Heart right ventricle (tissue), 16 donors: ENCODE measurements at places on chromosomes 4 and X.

DNA sequence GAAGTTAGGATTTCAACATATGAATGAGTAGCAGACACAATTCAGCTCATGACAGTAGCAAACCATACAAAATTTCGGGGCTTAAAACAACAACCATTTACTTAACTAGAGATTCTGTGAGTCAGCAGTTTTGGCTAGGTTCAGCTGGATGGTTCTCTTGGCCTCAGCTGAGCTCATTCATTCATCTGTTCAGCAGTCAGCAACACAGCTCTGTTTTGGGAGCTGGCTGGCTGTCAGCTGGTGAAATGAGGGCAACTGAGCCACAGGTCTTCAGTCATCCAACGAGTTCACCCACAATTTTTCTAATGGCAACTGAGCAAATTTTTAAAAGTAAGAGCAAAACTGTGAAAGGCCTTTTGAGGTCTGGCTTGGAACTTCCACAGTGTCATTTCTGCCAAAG, 2005.1 kb upstream of the AGA start:
- no peak for DNase-seq

- DNase-seq: no peak
Observed at GRCh38 chr4:143353797-143354196, 17.1 kb downstream of the GAB1 start.

DNA sequence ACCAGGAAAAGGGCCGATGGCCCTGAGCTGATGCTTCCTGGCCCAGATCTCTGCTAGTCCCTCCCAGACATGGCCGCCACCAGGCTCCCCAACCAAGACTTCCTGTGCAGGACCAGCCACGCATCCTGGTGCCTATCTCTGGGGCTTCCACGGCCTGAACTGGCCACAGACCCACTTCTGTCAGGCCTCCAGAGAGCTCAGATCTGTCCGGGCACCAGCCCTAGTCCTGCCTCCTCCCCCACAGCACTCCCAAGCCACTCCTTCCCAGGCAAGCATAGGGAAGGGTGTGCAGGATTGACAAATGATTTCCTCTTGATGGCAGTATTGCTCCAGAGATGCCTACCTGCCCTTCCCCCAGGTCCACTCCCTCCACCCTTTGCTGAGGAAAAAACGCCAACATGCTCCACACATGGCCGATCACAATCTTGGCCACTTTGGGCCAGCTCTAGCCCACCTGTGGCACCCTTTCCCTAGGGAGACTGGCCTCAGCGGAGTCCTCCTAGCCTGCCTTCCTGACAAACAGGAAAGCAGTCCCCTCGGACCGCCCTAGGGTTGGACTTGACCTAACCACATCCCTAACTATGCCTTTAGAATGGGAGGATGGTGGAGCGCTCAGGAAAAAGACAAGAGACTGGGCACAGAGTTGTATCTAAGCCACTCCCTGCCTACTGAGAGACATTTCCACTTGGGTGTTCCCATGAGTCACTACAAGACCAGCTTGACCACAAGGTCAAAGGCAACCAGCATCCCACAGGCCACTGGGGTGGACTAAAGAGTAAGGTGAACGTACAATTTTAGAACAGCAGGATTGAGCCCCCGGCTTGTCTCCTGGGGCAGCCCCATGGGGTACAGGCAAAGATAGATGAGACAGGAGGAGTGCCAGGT, 277.5 kb upstream of the AGTR2 start:
- DNase-seq: no peak

DNA sequence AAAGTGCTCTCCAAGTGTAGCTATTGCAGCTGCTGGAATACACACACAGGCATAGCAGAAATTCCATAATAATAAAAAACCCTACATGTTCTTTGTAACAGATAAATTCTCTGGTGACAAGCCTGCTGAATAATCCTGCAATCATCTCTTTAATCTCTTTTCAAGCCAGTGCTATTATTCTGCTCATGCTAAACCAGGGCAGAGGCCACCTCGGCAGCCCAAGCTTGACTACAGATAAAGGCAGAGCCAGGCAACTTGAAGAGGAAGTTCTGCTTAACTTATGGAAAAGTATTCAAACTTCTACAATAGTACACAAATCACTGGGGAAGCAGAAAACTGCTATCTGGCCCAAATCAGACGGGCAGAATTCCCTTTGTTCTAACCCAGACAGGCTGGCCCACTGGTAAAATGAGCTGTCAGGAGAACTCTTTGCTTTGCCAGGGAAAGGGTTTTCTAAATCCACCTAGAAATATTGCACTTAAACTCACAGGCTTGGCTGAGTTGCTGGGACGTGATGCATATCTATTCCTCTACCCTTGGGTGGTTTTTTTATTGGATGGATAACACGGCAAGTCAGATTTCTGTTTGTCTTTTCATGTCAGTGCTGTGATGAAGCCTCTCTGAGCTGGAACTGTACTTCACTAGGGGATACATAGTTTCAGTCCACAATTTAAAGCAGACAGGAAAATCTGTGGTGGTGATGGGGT, 70.5 kb downstream of the GATB start:
- no peak for DNase-seq

- no peak for DNase-seq
Observed at GRCh38 chrX:14690553-14690952, 161.2 kb downstream of the GLRA2 start.

GRCh38 chr4:19213388-19213787, 1038.3 kb upstream of the SLIT2 start:
- DNase-seq: no peak

DNA sequence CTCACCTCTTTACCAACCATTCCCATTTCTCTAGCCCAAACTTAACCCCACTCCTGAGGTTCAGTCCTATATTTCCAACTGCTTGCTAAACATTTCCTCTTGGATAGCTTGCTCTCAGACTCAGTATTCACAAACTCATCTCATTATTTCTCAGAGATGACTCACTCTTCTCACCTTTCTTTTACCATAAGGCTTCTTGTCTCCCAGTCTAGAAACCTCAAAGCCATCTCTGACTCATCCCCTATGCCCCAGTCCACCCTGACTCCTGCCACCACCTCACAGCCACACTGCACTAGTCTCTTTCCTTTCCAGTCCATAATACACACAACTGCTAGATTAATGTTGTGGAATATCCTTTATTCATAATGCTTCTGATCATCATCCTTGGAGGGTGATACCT, 4.8 kb downstream of the FRMPD3 start:
- no peak for DNase-seq

DNA sequence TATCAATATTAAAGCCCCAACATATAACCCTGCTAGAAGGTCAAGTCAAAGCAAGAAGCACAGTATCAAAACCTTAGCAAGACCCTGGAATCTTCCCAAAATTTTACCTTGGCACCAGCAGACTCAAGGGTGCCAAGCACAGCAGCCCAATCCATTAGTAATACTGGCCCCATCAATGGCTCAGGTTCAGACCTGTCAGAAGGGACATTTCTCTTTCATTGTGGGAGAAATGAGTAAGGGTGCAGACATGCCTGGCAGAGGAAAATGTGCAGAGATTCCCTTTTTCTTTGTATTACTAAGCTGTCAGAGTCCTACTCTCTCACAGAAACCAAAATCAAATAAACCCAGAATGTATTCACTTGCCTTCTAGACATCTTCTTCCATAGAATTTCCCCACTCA, 203.9 kb downstream of the EVC2 start:
- DNase-seq: no peak

GRCh38 chrX:153394612-153395011, 6.5 kb downstream of the PNMA6E start:
- DNase-seq: no peak

DNA sequence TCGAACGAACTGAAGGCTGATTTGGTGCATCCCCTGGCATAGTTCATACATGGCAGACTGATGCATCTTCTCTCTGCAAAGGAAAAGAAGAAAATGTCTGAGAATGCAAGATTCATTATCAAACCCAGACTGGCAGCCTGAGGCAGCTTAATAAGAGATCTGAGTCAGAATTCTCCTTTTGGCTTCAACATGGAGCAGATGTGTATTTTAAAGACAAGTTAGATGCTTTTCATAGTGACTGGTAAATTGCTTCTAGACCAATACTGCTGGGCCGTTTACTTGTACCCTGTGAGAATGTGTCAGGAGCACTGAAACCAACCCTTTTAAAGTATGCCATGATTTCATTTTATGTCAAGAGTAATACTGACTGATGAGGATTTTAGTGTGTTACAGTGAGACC, 322.0 kb downstream of the NR3C2 start:
- no peak for DNase-seq

DNA sequence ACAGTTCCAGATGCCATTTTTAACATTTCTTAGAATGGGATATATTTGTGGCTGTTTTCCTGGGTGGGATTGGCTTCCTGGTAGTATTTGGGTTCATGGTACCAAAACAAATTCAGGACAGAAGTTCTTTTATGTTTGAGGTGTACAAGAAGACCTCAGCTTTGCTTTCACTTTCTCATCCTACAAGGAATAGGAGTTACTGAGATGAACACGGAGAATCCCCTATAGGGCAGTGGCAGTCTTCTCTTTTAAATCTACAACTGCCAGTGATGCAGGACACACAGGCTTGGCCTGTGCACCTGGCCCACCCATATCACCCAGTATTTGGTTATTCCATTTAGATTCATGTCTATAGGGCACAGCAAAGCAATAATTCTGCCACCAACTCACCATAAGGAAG, 35.2 kb downstream of the SLC10A7 start:
- DNase-seq: no peak

- no peak for DNase-seq
Observed at GRCh38 chr4:73599182-73599581, 21.1 kb downstream of the RASSF6 start.

DNA sequence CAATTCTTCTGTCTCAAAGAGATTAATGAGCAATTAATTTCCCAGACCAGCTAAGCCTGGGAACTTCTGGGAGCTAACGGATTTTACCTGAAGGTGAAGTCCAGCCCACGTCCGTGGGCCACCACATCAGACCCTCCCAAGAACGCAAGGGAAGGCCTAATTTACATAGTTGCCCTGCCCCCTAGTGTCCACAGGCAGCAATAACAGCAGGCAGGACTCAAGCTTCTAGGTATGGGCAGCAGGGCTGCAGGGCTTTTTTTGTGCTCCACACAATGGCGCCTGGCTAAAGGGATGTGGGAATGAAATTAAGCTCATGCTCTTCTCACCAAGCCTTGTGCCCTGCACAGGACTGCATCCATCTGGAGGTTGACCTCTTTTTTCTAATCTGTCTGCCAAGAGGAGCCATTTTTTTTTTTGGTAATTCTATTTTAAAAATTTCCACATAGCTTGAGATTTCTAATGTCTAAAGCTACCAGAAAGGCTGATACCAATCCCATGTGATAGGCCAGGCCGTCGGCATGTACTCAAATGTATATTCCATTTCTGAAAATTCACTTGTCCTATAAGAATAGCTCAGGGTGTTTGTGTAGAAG, 111.9 kb upstream of the TMEM164 start:
- peak; percentile 45 for DNase-seq

- DNase-seq: no peak
Observed at GRCh38 chrX:134886002-134886596, 104.7 kb upstream of the SMIM10 start.

DNA sequence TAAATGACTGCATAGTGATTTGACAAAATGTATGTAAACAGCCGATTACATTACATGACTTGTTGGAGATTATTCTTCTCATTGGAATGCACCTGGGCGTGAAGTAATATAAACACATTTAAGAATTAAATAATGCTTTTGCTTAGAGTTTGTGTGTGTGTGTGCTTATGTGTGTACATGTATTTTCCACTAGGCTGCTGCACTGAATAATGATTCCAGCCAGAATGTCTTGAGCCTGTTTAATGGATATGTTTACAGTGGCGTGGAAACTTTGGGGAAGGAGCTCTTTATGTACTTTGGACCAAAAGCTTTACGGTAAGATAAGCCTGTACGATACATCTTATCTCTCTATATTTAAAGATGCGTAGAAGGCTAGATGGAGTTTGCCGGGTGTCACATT, 12.6 kb downstream of the NEIL3 start:
- DNase-seq: no peak

GRCh38 chrX:155968326-155968661, 29.2 kb upstream of the IL9R start:
- DNase-seq: no peak

DNA sequence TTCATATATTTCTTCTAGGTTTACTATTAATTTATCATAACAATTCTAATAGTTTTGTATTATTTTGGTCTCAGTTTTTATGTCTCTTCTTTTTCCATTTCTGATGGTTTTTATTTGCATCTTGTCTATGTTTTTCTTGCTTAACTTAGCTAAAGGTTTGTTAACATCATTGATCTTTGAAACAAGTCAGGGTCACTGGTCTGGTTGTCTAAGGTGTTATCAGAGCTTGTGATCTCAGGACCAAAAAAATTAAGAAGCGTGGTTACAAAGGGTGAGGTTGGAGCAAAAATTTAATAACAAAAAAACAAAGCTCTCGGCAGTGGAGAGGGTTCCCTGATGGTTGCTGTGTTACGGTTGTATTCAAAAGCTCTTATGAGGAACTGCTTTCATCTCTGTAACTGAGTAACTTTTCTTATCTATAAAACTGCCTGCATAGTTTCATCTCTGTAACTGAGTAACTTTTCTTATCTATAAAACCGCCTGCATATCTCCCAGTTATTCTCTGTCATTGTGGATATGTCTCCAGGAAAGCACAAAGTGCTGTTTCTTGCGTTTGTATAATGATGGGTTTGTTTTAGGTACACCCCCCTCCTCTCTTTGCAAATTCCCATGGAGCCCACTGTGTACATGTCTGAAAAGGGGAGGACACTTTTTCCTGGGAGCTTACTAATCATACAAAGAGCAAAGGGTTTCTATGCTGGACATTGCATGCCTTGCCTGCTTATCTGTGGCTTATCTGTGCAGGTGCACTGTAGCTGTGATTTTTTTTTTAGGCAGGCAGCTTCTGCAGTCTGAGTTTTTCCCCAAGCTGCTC, 62.4 kb upstream of the UGT2B15 start:
- DNase-seq: no peak

- no peak for DNase-seq
Observed at GRCh38 chrX:150935467-150935866, 37.0 kb upstream of the CD99L2 start.

DNA sequence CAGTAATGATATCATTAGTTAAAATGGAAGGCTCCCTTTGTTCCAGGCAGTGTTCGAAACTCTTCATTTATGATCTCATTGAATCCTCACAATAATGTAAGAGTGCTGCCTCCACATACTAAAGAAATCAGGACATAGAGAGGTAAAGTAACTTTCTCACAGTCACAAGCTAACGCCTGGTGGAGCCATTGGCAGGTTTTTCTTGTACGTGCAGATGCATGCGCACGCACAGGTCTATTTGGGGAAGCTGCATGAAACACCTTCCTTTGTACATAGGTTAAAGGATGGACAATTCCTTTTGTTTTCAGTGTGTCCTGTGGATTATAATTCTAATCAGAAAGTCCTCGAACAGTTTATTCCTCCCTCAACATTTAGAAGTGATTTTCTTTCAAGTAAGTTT, 176.2 kb downstream of the RAPGEF2 start:
- DNase-seq: no peak

DNA sequence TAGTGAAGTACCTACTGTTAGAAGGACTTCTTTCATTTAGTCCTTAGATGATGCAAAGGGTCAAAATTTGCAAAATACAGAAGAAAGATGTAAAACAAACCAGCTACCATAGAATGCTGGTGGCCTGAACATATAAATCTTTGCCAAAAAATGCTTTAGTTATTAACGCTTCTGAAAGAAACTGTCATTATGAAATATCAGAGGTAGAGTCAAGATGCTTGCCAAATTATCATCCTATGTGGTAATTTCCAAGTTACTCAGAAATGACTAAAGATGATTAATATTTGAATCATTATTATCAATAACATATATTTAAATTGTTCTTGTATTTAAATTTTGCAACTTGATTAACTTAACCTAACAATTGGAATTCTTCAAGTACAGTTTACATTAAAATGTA, 588.4 kb upstream of the FAM241A start:
- DNase-seq: no peak
